Frontal cortex (tissue), 4 donors: ENCODE measurements at places on chromosomes 4 and X.
A peak's percentile ranks its signal among the peaks of the same experiment; 100 is the strongest.

- no peak for DNase-seq
These were observed 29.2 kb downstream of the SULT1B1 start for GRCh38 chr4:69731241-69731640.

- DNase-seq = no peak
These were observed 98.7 kb upstream of the SLC4A4 start for GRCh38 chr4:71240094-71240493.

DNA sequence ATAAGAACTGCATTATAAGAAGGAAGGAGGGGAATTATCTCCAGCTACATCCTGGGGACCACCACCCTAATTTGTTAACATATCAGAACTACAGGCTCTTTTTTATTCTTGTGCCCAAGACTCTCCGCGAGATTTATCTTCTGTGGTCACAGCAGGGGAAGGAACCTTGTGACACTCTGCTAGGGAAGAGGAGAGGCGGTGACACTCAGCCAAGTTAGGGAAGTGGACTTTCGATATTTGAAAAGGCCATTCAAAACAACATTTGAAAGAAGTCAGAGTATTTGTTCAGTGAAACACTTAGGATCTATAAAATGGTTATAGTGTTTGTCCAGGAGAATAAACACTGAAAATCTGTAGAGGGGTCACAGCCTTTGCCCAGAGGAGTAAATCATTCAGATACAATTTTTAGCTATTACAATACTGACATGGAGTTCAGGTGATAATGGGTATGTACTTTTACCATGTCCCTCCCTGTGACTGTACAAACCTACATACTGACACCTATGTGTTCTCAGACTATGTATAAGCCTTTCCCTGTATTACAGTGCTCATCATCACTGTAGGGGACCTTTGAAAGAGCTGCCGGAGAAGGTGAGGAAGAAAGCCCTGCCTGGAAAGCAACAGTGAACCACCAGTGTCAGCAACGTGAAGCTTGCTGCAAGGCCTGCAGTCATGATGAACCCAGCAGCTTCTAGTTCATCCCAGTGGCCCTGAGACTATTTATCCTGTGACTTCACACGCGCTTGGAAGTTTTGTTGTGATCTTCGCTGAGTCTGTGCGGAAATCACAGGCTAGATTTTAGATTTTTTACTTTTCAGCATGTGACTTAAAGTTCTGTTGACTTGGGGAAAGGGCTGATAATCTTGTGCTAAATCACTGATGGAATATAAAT is 8.5 kb upstream of the PTTG2 start:
- DNase-seq = no peak

- no peak for DNase-seq
These were observed 124.2 kb downstream of the REELD1 start for GRCh38 chr4:146338512-146338911.

DNA sequence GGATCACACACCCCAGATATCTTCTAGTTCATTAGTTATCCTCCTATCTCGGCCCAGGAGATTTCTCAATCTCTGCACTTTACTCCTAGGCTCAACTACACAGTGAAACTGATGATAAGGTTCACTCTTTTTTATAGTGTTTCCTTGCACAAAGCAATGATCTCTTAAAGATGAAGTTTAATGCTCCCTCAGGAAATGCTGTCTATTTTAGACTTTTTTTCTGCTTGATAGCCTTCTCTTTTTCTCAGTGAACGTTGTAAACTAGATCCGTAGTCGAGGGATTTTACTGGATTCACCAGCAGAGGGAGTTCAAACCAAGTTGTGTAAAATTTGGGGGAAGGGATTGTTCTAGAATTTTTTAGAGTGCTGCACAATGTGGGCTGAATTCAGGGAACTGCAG is 269.6 kb downstream of the GBA3 start:
- DNase-seq = no peak

DNA sequence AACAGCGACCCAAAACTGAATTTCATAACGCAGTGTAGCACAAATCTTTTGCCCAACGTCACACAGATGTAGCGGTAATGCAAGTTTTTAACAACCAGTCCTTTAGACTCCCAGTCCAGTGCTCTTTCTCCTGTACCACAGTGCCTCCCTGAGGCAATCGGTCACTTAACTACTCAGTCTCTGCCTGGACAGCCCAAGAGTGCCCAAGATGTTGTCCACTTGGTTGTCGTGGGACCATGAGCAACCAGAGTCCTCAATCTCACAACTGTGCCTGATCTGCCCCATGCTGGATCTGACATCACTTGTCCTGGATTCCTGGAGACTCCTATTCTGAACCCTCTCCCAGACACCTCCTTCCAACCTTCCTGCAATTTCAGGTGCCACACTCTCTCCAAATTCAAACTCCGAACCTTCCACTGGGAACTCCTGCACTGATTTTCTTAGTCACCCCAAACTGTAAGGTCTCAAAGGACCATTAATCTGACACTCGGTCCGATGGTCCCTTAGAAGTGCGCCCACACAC is 702 bp downstream of the MMGT1 start:
- no peak for DNase-seq

GRCh38 chrX:152202886-152203285 is 64.5 kb upstream of the MAGEA10 start:
- DNase-seq = no peak

DNA sequence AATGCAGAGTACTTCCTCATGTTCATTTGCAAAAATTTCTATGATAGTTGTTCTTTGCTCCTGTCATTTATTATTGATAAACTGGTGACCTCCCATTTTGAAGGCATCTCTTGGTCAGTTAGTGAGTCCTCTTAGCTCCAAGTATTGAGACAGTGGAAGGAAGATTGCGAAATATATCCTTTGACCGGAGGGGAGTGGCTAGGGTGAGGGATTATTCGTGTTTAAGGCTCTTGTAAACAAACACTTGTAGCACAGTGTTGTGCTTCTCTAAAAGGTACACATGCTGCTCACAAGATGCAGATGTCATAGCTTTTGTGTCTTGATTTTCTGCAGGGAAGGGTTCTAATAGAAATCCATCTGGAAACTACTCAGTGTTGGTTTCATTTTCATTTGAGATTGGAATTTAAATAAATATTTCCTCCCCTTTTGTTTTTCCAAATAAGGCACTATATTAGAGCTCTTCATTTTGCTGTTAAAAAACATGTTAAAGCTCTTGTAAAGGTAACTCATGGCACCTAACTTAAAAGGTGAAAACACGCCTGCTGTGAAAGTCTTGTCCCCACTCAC is 21.8 kb downstream of the TXLNG start:
- DNase-seq = peak; percentile 18

DNA sequence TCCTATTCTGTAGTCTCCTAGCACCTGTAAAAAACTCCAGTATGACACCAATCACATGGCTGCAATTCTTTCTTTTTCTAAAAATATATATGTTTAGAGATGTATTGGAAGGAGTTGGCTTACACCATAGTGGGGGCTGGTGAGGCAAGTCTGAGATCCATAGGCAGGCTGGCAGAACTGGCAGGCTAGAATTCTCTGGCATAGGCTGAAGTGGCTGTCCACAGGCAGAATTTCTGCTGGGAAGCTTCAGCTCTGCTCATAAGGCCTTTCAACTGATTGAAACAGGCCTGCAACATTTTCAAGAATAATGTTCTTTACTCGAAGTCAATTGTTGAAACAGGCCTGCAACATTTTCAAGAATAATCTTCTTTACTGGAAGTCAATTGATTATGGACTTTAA is 37.0 kb downstream of the FGF2 start:
- no peak for DNase-seq

- DNase-seq = no peak
These were observed 139.0 kb downstream of the UNC5C start for GRCh38 chr4:95409750-95410149.

- no peak for DNase-seq
These were observed 113.7 kb upstream of the NEXMIF start for GRCh38 chrX:75038925-75039324.
